Upper lobe of right lung (tissue), 1 donor: ENCODE measurements at places on chromosomes 4 and X. TPM values are rescaled to one million over a fixed set of nuclear protein-coding genes. Genes with fewer than 3 reads are reported as not detected.
A peak's percentile ranks its signal among the peaks of the same experiment; 100 is the strongest.

- H3K4me3 ChIP-seq: no peak overlapping the region
- H3K27ac ChIP-seq: no peak overlapping the region
- no peaks in the 10 kb centered on the region for H3K27me3 ChIP-seq
- H3K4me1 ChIP-seq: no peaks in the 10 kb centered on the region
- no peaks in the 10 kb centered on the region for H3K36me3 ChIP-seq
Observed at GRCh38 chrX:153244767-153245166, 65.7 kb downstream of the MAGEA1 start.

- no peak overlapping the region for H3K27ac ChIP-seq
- no peaks in the 10 kb centered on the region for H3K36me3 ChIP-seq
- H3K4me1 ChIP-seq: no peaks in the 10 kb centered on the region
- no peaks in the 10 kb centered on the region for H3K27me3 ChIP-seq
Observed at GRCh38 chr4:62948108-62948507, 1461.1 kb downstream of the TECRL start.

APOOL gene
- 21.4 TPM for total RNA-seq

- no peaks in the 10 kb centered on the region for H3K36me3 ChIP-seq
- no peak overlapping the region for H3K27ac ChIP-seq
- no peaks in the 10 kb centered on the region for H3K4me1 ChIP-seq
- DNase-seq: no peak
- H3K27me3 ChIP-seq: no peaks in the 10 kb centered on the region
Observed at GRCh38 chrX:70044541-70045245, 5.0 kb downstream of the AWAT2 start.

DNA sequence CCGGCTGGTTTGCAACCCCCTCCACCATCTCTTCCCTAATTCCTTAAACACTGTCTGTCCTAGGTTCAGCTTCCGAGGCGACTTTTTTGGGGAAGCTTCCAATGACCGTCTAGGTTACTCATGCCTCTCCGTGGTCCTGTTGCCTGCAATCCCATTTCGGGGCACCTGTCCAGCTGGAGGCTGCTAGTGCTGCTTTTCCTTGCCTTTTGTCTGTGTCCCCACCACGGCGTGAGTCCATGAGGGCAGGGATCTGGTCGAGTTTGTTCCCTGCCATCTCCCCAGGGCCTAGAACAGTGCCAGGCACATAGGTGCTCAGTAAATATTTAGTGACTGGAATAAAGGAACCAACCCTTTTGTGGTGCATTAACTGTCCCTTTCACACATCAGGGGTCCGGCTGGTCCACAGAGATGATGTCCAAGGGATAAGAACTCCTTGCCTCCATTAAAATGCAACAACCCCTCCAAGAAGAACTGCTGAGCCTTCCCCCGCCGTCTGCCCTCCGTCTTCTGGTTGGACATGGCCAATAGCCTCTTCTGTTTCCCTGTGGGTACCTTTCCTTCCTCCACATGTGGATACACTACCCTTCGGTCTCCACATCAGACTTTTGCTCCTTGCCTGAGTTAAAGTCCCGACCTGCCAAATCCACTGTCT is 5.7 kb upstream of the SORCS2 start:
- no peaks in the 10 kb centered on the region for H3K4me1 ChIP-seq
- H3K27ac ChIP-seq: no peak overlapping the region
- H3K4me3 ChIP-seq: no peak overlapping the region
- H3K36me3 ChIP-seq: no peaks in the 10 kb centered on the region
- peak; percentile 34 for DNase-seq

DNA sequence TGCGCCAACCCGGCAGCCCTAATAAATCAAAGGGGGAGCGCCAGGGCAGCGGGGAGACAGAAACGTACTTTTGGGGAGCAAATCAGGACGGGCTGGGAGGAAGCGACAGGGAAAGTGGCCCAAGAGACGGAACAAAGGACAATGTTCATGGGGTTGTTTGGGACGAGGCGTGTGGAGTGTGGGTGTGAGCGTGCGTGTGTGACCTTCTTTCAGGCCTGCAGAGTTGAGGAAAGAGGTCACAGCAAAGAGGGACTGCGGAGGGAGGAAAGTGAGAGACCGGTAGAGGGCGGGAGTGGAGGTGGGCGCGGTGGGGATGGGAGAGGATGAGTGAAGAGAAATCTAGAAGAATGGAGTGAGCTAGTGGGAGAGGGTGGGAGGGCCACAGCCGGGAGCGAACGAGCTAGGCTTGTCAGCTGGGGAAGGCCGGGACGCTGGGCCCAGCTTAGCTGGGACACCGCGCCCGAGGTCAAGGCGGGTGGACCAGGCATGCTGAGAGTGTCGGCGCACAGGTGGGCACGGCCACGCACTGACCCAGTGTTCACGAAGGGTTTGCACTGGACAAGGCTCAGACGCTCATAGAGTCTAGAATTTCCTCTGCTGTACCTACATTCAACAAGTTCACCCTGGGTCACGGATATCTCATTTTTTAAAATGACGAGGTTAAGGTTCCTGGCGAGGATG is 14.7 kb upstream of the PITX2 start:
- no peak overlapping the region for H3K4me3 ChIP-seq
- H3K4me1 ChIP-seq: peaks cover 8% of the 10 kb centered on the region
- no peak for DNase-seq
- no peak overlapping the region for H3K27ac ChIP-seq
- H3K36me3 ChIP-seq: no peaks in the 10 kb centered on the region

HAUS3 gene
- 13.0 TPM for total RNA-seq

- no peak overlapping the region for H3K4me3 ChIP-seq
- H3K27me3 ChIP-seq: no peaks in the 10 kb centered on the region
- no peaks in the 10 kb centered on the region for H3K36me3 ChIP-seq
- H3K4me1 ChIP-seq: no peaks in the 10 kb centered on the region
Observed at GRCh38 chr4:171629182-171629581, 184.0 kb upstream of the GALNTL6 start.
